ENCODE measurements at places on chromosomes 1 and 21.

- DNase-seq, result no peak
Observed at GRCh38 chr1:183417772-183418491, at the start of gene NMNAT2. Gene NMNAT2, minus strand, starts transcription at chr1:183418380. Its CDS starts 113 bp downstream, at chr1:183418267.

DNA sequence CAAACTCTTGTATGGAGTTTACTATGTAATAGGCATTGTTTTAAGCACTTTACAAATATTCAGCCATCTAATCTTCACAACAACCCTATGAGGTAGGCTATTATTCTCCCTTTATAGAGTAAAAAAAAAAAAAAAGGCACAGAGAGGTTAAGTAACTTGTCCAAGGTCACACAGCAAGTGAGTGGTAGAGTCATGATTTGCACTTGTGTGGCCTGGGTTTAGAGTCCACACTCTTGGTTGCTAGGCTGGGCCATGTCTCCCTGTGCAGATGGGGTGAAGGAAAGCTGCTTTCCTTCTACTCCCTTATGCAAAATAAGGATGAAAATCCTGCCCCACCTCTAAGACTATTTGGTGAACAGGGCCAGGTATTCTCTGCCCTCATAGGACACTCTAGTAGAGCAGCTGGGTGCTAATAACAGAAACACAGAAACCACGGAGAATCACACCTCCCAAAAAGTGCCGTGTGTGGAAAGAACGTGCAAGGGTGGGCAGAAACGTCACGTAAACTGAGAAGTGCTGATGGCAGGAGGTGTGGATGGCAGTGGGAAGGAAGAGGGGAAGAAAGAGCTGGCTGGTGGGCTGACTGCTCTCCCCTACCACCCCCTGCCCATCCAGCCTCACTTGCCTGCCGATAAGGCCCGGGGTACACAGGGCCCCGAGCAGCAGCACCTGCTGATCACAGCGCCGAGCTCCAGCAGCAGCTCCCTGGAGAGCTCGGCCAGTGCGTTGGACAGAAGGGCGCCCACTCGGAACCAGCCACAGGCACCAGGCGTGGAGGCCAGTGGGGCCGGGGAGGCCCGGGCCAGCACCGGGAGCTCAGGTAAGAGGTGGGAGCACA lies 28.3 kb upstream of the VPS13D start:
- no peak for DNase-seq

DNA sequence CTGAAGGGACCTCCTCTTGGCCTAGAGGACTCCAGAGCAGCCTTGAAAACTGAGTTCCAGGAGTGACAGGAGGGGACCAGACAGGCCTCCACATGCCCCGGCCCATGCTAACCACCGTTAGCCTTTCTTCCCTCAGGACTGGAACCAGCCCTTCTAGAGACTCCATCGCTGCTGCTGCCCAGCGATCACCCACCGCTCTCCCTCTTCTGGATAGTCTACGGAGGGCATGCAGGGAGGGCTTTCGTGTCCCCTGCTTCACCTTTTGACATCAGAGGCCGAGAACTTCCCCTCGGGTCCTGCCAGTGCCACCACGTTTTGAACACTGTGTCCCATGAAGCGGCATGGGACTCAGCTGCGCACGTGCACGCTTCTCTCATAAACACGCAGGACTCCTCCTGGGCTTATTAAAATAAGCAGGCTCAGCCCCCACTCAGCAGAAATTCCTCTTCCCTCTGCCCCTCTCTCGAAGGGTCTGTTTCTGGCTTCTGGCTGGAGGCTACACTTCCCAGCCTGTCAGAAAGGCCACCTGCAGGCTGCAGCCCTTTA lies 26.6 kb downstream of the NPHP4 start:
- no peak for DNase-seq

DNA sequence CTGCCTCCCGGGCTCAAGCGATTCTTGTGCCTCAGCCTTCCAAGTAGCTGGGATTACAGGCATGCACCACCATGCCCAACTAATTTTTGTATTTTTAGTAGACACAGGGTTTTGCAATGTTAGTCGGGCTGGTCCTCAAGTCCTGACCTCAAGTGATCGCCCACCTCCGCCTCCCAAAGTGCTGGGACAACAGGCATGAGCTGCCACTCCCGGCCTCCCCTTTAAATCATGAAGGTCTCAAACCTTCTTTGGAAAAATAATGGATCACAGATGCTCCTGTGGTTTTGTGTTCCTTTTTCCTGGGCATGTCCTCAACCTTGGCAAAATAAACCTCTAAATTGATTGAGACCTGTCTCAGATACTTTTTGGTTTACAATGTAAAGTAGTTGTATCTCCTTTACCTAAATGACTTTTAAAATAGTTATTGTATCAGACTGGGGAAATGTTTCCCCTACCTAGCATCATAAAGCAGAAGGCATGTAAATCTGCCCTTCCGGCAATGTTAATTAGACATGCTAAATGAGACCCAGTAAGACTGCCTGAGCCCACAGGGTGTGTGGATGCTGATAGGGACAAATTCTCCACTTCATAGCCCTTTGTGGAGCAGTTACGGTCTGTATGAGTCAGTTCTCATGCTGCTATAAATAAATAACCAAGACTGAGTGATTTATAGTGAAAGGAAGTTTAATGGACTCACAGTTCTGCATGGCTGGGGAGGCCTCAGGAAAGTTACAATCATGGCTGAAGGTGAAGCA lies 27.8 kb downstream of the CBR1 start:
- DNase-seq, result no peak

DNA sequence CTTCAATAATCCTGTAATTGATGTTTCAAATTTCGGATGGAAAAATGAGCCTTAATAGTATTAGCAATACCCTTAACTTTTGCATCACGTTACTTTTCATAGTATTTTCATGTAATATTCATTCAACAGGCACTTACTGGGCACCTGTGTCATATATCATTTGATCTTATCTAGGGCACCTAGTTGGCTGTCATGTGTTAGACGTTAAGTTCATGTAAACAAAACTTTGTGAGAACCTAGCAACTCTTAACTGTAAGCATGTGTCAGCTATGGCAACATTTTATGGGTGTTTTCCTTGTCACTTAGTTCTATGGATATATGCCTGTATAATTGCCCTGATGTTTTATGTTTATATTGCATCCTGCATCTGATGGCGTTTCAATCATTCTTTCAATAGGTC lies 777 bp downstream of the LAMC2 start:
- no peak for DNase-seq

DNA sequence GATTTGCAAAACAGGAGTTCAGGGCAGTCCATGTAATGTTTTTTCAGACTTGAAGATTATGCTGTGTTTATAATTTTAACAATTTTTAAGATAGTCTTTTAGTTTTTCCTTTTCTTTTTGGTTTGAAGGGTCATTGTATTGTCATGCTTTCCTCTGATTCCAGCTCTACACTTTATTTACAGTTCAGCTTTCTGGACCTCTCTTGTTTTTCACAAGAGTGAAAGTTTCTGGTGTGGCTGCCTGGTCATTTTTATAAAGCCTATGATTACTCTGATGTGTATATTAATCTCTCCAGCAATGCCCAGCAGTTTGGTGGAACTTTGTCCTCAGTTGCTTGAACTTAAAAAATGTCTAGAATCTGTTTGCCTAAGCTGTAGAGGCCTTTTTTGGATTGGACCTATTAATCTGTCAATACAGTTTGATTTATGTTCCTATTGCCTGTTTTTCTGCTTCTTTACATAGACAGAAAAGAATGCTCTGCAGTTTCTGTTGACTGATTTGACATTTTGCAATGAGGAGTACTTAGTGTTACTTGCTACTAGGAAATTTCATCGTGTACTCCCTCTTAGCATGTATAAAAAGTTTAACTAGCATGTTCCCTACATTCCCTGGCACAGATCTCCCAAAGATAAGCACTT lies 52.2 kb downstream of the XCL2 start:
- DNase-seq, result no peak

DNA sequence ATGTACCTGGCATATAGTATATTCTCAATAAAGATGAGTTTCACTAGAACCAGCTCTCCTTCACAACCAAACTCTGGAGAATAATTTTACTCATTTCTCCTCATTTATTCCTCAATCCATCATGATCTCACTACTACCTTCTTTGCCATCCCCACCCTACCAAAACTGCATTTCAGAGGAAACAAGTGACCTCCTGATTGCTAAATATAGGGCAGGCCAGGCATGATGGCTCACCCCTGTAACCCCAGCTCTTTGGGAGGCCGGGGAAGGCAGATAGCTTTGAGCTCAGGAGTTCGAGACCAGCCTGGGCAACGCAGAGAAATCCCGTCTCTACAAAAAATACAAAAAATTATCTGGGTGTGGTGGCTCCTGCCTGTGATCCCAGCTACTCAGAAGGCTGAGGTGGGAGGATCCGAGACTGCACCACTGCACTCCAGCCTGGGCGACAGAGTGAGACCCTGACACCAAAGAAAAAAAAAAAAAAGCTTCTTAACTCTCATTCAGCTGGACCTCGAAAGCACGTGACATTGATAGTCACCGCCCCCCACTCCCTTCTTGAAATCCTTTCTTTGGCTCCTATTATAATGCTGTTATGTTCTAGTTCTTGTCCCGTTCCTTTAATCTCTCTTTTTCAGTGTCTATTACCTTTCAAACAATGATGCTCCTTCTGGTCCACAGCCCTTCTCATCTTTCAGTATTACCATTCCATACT lies 2.1 kb downstream of the TESK2 start:
- DNase-seq, result no peak

Data from stimulated activated CD4-positive, alpha-beta T cell treated with anti-CD3 and anti-CD28 coated beads, Interleukin-15, amount 100 ng/mL, for 1 hour (primary cell).